CD4-positive, alpha-beta T cell treated with Interleukin-2 at 100 ng/mL for 4 hours (primary cell): ENCODE measurements at places on chromosomes 2 and 18.

DNA sequence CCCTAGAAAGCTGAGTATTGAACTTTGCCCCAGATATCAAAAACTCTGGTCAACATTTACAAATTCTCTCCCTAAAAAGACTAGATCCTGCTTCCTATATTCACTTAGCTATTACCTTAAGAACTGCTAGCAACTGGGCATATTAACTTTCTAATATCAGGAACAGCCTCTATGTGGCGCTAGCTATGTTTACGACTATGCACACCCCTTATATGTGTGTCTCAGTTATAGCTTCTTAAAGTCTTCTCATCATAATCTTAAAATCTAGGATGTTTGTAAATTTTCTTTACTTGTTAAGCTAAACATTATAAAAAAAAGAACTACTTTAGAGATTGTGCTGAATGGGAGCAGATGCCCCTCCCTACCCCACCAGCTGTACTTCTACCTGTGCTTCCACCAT, 1.7 kb upstream of the STAMBP start:
- no peak for DNase-seq

DNA sequence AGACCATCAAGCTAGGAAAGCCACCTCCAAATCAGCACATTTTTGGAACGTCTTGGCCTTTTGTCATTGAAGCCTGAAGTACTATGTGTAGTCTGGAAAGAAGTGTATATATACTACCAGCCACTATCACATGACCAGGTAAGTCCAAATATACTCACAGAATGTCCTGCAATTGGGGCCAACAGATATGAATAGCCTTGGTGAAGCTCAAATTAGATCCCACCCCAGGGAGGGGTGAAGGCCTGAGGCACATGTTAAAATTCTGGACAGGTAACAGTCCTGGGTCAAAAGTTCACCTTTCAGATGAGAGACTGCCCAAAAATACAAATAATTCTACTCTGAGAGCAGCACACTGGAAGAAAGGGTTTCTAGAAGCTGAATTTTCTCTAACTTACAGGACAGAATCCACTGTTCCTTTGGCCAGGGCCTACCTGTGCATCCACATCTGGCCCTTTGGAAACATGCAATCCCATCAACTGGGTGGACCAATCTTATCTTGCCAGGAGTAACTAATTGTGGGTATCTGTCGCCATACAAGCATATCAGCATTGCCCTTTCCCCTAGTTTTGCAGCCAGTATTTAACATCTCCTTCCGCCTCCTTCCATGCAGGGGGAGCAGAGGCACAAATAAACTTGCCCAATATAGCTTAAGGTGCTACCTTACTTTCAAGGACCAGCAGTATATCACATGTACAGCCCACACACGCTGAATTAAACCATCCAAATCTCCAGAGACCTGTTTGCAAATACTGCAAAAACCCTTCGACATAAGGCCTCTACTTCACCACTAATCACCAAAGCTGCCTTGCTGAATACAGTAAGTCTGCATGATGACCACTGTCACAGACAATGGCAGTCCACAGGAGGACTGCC, 67.8 kb downstream of the EIF5B start:
- DNase-seq = no peak

- DNase-seq = no peak
Measured at GRCh38 chr2:116877944-116878343, 936.5 kb upstream of the DDX18 start.

DNA sequence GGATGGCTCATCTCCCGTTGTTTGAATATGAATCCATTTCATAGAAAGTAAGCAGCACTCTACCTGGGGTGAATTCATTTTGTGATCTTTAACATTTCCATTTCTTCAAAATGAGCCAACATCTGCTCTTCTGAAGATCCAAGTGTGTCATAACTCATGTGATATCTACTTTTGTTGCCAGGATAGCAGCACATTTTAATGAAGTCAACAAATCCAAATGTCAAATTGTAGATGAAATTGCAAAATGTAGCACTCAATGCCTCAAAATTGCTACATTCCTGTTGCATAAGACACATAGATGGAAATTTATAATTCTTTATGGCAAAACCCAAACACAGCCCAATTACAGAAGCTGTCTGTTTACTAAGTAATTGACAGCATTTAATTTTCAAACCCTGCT, 360.7 kb downstream of the TMX3 start:
- no peak for DNase-seq

DNA sequence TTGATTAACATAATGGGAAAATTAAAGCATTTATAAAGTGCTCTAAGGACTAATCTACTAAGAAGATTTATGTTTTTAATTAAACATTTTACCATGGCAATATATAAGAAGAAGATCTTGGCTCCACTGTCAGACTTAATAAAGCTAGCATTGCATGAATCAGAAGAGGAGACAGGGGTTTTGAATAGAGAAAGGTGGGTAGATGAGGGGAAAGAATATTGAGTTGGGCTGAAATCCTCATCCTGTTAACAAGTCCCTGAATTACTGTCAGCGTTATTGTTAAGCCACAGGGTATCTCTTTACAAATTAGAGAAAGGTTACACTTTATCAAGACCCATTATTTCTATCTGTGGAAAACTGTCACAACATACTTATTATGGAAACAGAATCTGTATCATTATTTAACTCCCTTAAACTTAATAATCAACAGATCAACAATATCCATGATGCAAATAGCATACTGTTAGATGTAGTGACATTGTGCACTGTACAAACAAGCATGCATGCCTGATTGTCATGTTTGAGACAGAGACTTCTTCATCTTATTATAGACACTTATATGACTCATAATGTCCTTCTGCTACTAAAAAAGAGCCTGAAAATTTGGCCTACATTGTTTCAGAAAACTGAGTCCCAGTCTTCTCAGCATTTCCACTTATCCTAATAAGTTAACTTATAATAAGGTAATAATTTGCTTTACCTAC, 304.1 kb downstream of the NRXN1 start:
- no peak for DNase-seq

GRCh38 chr18:934518-935133, 30.0 kb downstream of the ADCYAP1 start:
- DNase-seq = no peak

- no peak for DNase-seq
Measured at GRCh38 chr2:88919087-88919738, 227.7 kb downstream of the RPIA start.

- no peak for DNase-seq
Measured at GRCh38 chr2:10067330-10067729, 12.9 kb downstream of the CYS1 start.
